ENCODE measurements at places on chromosomes 1 and 21.

GRCh38 chr1:2936559-2937515 is 84.4 kb upstream of the ACTRT2 start:
- DNase-seq: no peak

DNA sequence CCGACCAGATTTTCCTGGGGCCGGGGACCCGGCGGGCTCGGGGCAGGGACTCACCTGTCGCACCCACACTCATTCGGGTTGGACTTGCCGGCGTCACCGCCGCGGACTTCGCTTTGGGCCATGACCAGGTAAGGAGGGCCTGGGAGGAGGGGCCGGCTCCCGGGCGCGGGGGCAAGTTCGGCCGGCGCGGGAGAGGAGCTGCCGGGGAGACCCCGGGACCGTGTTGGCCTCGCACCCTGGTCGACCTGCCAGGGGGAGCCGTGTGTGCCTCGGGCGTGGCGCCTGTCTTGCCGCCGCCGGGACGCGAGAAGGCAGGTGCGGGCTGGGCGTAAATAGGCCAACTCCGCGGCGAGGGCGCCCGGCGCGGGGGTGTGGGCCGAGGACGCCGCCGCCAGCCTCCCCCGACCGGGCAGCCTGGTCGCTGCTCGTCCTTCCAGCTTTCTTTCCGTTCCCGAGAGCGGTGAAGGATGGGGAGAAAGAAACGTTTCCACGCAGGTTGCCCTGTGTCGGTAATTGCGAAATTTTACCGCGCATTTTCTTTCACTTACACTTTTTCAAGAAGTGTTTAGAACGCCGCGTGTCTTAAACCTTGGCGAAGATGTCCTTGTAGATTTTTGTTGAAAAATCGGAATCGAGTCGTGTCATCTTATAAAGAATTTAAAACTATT is 558 bp downstream of the USP1 start:
- DNase-seq: no peak

GRCh38 chr1:7302126-7302525 is 469.0 kb upstream of the VAMP3 start:
- no peak for DNase-seq

- DNase-seq: no peak
These were observed 655.0 kb downstream of the RWDD3 start for GRCh38 chr1:95888941-95889390.

DNA sequence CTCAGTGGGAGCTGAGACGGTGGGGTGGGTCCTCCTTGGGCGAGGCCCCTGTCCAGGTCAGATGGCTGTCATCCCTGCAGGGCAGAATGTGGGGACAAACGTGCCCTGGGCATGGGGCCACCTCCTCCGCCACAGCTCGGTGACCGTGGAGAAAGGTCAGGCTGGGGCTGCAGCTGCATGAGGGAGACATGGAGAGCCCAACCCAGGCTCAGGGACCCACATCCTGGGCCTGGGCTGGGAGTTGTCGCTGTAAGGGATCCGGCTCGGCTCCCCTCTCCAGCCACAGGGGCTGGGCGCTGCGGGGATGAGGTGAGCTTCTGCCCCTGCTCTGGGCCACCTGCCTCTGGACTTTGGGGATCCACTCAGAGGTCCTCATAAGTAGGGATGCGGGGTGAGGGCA is 518 bp upstream of the PLCH2 start:
- no peak for DNase-seq
